ENCODE measurements at places on chromosomes 6 and 20.

GRCh38 chr6:148747471-148748165, 788 bp downstream of the UST start:
- no peak for DNase-seq

- no peak for DNase-seq
Observed at GRCh38 chr6:134706153-134706552, 243.7 kb downstream of the ALDH8A1 start.

DNA sequence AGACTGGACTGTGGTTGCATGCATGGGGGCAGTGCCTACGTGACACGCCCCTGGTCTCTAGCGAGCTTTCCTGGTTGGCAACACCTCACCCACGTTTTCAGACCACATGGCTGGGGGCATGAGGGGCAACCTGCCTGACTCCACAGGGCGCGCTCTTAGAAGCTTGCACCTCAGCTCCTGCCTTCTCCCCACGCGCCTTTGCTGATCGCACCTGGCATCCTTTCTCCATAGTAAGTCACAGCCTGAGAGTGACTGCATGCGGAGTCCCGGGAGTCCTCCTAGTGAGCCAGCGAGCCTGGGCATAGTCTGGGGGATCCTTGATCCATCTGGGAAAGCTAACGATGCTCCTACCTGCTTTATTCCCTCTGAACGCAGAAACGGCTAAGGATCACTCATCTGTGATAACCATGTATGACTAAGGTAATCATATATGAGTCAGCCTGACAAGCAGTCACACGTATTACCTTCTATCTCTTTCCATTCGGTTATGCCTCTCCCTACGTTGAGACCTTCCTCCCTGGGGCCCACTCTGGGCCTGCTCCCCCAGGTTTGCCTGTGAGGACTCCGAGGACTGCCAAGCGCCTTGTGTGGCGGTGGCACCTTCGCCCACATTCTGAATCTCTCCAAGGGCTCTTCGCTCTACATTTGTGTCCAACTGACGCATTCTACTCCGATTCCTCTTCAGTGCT, 4.5 kb downstream of the TCFL5 start:
- DNase-seq: no peak

- no peak for DNase-seq
Observed at GRCh38 chr6:3726421-3726820, 25.1 kb downstream of the PXDC1 start.

- no peak for DNase-seq
Observed at GRCh38 chr6:146543211-146543939, at the start of gene RAB32. Gene RAB32, plus strand, starts transcription at chr6:146543833. Its CDS starts 39 bp downstream, at chr6:146543872.

- no peak for DNase-seq
Observed at GRCh38 chr6:116443105-116443504, 18.1 kb upstream of the CALHM6 start.

DNA sequence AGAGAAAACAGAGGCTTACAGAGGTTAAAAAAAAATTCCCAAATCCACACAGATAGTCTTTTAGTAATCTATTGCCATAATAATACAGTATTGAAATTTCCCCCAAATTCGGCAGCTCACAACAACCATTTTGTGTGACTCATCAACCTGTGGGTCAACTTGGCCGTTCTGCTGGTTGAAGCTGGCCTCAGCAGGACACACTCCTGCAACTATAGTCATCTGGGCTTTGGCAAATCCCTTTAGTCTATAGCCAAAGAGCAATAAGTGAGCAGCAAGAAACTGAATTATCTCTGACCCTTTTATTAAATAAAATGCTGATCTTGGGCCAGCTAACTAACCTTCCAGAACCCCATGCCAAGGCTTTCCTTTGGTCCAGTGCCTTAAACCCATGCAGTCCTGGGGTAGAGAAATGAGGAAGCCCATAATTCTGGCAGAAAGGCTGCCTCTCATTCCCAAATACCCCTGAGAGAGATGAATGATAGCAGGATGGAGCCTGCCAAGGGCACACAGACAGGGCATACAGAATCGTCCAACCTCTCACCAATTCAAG, 17.2 kb upstream of the SNAP25 start:
- DNase-seq: no peak

- no peak for DNase-seq
Observed at GRCh38 chr6:84227044-84227433, 404 bp downstream of the CEP162 start.

GRCh38 chr6:21740376-21741124, 147.0 kb downstream of the SOX4 start:
- DNase-seq: no peak

All from NCI-H1694 treated with DMSO at 0.1 percent for 48 hours (cell line).